Smooth muscle cell of the umbilical artery (primary cell): ENCODE measurements at places on chromosomes 13 and 19. TPM values are rescaled to one million over a fixed set of nuclear protein-coding genes. Genes with fewer than 3 reads are reported as not detected.

Gene FOSB
- total RNA-seq = 0.59 and 0.88 TPM in 2 replicates

Gene MZT1
- total RNA-seq = 11.3 and 17.3 TPM in 2 replicates

Gene PNMA8B
- 0.60 and 1.2 TPM in 2 replicates for total RNA-seq

Gene CNN1
- 29.5 and 106 TPM in 2 replicates for total RNA-seq

Gene ECSIT
- 24.9 and 26.1 TPM in 2 replicates for total RNA-seq

Gene MATK
- not detected in 2 replicates for total RNA-seq

Gene FGF22
- total RNA-seq = not detected in 2 replicates

Gene KLHL26
- total RNA-seq = 8.3 and 8.9 TPM in 2 replicates

Gene CEACAM1
- not detected in 2 replicates for total RNA-seq

Gene LILRB1
- not detected in 2 replicates for total RNA-seq

Gene ZNF181
- 10.1 and 24.9 TPM in 2 replicates for total RNA-seq

Gene ADGRL1
- 1.5 and 5.0 TPM in 2 replicates for total RNA-seq

Gene CPAMD8
- 0.23 and 0.59 TPM in 2 replicates for total RNA-seq

Gene SPINT2
- total RNA-seq = 5.6 and 8.6 TPM in 2 replicates

Gene ZNF90
- total RNA-seq = 1.2 and 1.7 TPM in 2 replicates

Gene COL5A3
- total RNA-seq = 0.59 and 1.1 TPM in 2 replicates

Gene NRTN
- total RNA-seq = not detected in 2 replicates

Gene PSG7
- not detected in 2 replicates for total RNA-seq

Gene ZNF562
- 25.8 and 32.2 TPM in 2 replicates for total RNA-seq

Gene ZNF224
- 25.1 and 35.9 TPM in 2 replicates for total RNA-seq

Gene GZMM
- not detected in 2 replicates for total RNA-seq

Gene ZNF548
- 16.6 and 25.2 TPM in 2 replicates for total RNA-seq

Gene DCT
- total RNA-seq = 0.09 TPM in 1 of 2 replicates, not detected in the other

Gene ICAM5
- 11.0 and 20.3 TPM in 2 replicates for total RNA-seq

Gene CAMSAP3
- not detected in 2 replicates for total RNA-seq

Gene SHISA2
- total RNA-seq = under 0.01 and 0.09 TPM in 2 replicates

Gene ZNF780A
- total RNA-seq = 19.6 and 23.2 TPM in 2 replicates

Gene GJA3
- total RNA-seq = under 0.01 and 0.55 TPM in 2 replicates

Gene SNRNP70
- total RNA-seq = 86.7 and 121 TPM in 2 replicates

Gene IFNL1
- not detected in 2 replicates for total RNA-seq

Gene SMARCA4
- total RNA-seq = 74.2 and 163 TPM in 2 replicates

Gene SHISA7
- total RNA-seq = not detected in 2 replicates

Gene CGB8
- total RNA-seq = not detected in 2 replicates

Gene SLC25A41
- total RNA-seq = not detected in 2 replicates

Gene DBP
- total RNA-seq = 1.2 and 3.3 TPM in 2 replicates

Gene EBI3
- 0.28 and 0.30 TPM in 2 replicates for total RNA-seq

Gene NLRP4
- not detected in 2 replicates for total RNA-seq

Gene GRK1
- total RNA-seq = not detected in 2 replicates

Gene TMEM59L
- 1.3 and 5.6 TPM in 2 replicates for total RNA-seq

Gene ZNF135
- 3.9 and 4.3 TPM in 2 replicates for total RNA-seq

Gene PSMC4
- total RNA-seq = 128 and 165 TPM in 2 replicates

Gene METTL21C
- not detected in 2 replicates for total RNA-seq

Gene FBXL3
- total RNA-seq = 37.7 and 44.8 TPM in 2 replicates

Gene FFAR2
- total RNA-seq = not detected in 2 replicates

Gene UBE2L5
- 0.09 TPM in 1 of 2 replicates, not detected in the other for total RNA-seq

Gene AMER2
- not detected in 2 replicates for total RNA-seq

Gene CYP2S1
- 0.89 and 2.1 TPM in 2 replicates for total RNA-seq

Gene PDCD2L
- 9.8 and 13.6 TPM in 2 replicates for total RNA-seq

Gene DPF1
- 0.89 and 2.4 TPM in 2 replicates for total RNA-seq
